Suppressor macrophage (primary cell): ENCODE measurements at places on chromosomes 2 and 18.

- peak; percentile 82 for DNase-seq
Observed at GRCh38 chr2:215828528-215829184, 184.7 kb downstream of the MREG start.

DNA sequence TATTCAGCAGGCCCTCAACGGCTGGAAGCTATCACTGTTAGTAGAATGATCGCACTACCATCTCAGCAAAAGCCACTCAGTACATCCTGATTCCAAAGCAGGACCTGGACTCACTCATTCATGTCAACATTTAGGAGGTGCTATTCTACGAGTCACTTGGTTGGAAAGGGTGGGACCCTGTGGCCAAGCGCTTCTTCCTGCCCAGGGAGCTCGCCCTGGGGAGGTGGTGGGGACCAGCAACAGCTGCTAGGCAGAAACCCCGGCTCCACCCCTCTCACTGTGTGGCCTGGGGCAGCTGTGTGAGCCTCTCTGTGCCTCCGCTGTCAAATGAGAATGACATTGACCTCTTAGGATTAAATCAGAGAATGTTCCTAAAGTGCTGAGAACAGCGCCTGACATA lies 231.4 kb downstream of the EIPR1 start:
- DNase-seq = no peak

GRCh38 chr18:3124822-3125221 lies 94.9 kb downstream of the MYOM1 start:
- no peak for DNase-seq

- no peak for DNase-seq
Observed at GRCh38 chr2:221268631-221269030, 303.5 kb downstream of the EPHA4 start.

DNA sequence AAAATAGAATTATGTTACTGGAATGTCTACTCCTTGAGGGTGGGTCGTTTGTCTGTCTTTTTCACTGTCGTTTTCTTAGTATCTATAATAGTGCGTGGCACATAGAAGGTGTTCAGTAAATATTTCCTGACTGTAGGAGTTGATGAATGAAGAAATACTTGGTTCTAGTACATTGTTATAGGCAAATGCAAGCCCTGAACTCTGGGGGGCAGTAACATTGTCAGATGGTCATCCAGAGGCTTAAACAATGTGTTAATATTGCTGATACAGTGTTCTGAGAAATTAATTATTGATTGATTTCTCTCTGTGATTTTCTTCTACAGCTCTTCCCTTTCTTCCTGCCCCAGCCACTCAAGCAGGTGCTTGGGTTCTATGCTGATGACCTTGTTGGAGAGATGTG lies 24.4 kb upstream of the THOC1 start:
- DNase-seq = no peak

DNA sequence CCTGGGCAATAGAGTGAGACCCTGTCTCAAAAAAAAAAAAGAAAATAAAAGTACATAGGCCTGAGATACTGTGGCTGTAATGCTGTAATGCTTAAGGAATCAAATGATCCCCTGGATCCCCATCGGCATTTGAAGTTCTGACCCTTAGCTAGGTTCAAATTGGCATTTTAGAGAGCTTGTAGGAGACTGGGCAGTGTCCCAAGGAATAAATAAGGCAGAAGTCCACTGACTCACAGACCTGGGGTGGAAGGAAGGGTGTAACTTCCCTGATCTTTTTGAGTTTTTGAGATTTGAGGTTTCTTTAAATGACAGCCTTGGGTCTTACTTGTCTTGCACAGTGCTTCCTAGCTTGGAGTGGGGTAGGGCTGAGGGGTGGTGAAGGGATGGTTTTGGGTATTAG lies 553.7 kb downstream of the SLC4A3 start:
- no peak for DNase-seq

DNA sequence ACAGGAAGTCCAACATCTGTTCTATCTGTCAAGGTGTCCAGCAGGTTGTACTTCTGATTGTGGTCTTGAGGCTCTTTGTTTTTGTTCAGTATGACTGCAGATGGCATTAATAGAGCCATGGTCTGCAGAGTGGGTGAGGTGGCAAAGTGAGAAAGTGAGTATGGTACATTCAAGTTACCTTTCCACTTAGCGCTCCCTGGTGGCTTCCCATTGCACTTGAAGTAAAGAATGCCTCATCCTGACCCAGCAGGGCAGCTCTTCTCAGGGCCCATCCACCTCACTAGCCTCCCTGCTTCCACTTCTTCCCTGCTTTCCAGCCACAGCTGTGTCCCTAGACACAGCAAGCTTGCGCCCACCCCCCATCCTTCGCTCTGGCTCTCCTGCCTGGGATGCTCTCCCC lies 148.0 kb upstream of the ALPP start:
- peak; percentile 22 for DNase-seq

- no peak for DNase-seq
Observed at GRCh38 chr2:51559026-51559425, 527.1 kb upstream of the NRXN1 start.

DNA sequence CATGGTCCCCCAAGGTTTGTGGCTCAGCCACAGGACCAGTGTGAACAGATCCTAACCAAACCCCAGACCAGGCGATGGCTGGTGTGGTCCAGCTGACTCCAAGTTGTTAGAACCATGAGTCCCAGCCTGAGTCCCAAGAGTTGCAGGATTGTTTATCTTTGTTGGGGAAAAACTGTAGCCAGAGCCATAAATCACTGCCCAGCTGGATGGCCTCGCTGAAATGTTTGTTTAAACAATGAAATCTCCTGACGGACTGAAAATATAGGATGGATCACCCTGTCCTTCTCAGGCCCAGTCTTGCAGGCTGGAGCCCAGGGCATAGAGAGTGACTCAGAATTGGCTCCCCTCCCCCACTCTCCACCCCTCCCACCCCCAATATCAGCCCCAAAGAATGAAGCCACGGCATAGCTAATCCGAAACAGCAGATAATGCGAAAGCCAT lies 36.4 kb downstream of the PKDCC start:
- DNase-seq = no peak
